ENCODE measurements at places on chromosomes 6 and 20. TPM values are rescaled to one million over a fixed set of nuclear protein-coding genes. Genes with fewer than 3 reads are reported as not detected.

DNA sequence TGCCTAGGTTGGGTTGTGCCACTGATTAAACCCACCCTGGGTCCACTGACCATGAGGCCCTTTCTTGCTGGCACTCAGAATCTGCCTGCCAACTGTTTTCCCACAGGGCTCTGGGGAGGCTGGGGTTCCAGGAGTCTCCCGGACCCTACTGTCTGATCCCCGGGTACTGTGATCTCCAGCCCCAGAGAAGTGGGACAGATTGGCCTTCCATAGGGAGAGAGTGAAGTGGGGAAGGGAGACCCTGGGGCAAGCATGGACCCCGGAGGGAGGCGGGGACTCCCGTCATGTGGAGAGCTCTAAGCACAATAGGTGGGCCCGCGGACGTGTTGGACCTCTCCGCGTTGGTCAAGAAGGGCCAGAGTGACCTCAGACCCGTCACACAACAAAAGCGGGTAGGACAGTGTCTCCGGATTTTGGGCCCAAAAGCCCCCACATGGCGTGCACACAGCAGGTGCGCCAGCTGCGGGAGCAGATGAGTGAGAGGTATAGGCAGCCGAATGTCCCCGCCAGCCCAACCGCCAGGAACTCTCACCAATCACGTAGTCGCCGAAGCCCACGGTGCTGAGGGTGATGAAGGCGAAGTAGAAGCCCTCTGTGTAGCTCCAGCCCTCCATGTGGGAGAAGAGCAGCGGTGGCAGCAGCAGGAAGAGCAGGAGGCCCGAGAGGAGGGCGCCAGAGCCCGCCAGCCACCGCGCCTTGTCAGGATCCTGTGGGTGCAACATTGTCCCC lies 10.6 kb downstream of the KCNK17 start:
- DNase-seq: no peak

DNA sequence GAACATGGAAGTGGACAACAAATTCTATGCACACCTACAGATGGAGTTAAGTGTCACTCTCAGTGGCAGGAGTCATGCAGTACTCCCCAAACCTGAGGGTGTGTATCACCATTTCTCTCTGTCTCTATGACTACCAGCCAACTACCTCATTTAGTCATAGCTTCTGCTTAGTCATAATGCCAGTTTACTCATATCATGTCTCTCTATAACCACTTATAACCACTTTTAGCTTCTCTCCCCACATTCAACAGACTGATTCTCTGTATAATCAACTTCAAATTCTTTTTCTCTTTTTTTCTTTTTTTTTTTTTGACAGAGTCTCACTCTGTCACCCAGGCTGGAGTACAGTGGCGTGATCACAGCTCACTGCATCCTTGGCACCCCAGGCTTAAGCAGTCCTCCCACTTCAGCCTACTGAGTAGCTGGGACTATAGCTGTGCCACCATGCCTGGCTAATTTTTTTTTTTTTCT lies 13.8 kb upstream of the GTF3C6 start:
- no peak for DNase-seq

- DNase-seq: no peak
These were observed 20.4 kb downstream of the ZUP1 start for GRCh38 chr6:116648156-116648555.

DNA sequence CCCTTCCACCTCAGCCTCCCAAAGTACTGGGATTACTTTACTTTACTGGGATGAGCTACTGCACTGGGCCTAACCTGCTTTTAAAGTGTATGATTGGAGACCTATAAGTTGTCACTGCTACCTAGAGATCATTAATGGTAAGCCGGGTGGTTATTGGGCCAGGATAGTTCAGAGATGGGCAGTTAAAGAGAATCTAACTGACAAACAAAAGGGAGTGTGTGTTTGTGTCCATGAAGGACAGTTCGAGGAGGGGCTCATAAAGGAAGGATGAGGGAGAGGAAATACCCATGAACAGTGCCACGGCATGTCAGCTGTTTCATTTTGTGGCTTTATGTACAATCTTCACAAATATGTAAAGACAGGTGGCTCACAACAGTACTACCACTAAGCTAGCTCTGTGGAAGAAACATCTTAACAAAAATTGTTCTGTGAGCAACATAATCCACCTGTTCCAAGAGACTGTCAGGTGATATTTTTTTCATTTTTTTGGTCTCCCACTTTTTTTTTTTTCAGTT lies 69.7 kb upstream of the FAM8A1 start:
- DNase-seq: no peak

DNA sequence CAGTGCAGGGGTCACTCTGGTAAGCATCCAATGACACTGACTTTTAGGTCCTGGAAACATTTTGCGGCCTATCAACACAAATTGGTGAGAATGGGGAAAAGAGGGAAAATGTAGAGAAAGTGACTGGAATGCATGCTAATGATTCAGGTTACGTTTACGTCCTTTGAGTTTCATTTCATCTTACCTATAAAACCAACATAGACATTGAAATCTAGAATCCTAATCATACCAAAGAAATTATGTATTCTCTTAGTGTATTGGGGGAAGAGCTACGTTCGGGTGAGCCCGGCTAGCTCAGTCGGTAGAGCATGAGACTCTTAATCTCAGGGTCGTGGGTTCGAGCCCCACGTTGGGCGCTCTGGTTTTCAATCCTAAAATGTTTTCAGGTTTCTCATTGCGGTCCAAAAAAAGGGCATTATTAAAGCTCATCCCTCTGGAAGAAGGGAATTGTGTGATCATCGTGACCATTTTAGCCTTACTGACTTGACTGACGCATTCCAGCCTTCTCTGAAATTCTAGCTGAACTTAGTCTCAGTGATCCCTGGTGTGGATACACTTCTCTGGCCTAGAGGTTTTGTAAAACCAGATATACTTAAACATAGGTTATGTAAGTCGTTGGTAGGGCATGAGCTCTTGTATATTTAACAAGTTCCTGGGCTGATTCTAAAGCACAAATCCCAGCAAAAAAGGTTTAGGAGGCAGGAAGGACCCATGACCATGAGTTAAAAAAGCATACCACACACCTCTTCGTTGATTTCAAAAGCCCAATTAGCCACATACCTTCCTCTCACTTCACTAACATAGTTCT lies 18.3 kb downstream of the HMGN4 start:
- peak; percentile 62 for DNase-seq

- DNase-seq: no peak
These were observed 105.4 kb downstream of the FYN start for GRCh38 chr6:111767752-111768430.

GRCh38 chr6:70028246-70028645 lies 161.9 kb downstream of the COL19A1 start:
- no peak for DNase-seq

DNA sequence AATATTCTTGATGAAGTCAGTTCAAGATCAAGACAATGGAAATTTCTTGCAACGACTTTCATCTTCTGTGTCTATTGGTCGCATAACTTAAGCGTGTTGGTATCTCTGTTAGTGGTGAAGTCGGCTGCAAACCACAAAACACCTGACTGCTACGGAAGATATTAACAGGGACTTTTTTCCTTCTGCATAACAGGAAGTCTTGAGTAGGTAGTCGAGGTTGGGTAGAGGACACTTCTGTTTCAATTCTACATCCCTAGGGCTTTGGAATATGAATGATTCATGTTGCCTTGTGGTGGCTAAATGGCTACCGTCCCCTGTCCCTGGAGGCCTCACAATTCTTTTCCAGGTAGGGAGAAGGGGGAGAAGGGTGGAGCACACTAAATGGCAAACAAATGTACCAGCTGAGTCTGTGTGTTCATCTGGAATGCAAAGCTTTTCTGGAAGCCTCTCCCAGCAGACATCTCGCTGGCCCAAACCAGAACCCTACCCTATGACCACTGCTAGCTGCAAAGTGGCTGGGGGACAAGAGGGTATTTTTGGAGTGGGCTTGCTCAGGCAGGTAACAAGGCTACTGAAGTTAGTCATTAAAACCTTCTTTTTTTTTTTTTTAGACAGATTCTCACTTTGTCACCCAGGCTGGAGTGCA lies 34.6 kb upstream of the NKX2-2 start:
- DNase-seq: peak; percentile 86

DNA sequence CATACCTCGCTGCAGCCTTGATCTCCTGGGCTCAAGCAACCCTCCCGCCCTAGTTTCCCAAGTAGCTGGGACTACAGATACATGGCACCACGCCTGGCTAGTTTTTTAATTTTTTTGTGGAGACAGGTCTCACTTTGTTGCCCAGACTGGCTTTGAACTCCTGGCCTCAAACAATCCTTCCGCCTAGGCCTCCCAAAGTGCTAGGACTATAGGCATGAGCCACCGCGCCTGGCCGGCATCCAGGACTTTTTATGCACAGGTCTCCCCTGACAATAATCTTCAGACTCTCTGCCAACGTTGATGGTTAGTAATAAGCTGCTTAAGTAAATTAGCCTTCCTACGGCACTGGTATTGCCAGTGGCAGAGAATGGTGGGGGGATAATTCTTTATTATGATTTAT lies 110.5 kb upstream of the MTHFD1L start:
- DNase-seq: no peak

DNA sequence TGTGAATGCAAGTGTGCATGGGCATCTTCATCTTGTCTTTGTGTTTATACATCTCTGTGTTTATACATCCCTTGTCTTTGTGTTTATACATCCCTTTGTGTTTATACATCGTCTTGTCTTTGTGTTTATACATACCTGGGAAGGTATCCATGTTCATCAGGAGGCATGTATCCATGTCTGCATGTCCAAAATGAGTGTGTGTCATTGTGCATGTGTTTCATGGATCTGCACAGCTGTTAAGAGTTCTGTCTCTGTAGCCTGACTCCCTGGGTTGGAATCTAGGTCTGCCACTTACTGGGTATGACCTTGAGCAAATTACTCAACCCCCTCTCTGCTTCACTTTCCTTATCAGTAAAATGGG lies 50.1 kb upstream of the SIRPA start:
- no peak for DNase-seq

- no peak for DNase-seq
These were observed 83.9 kb downstream of the RIPOR3 start for GRCh38 chr20:50607436-50607835.

The CST4 gene
- total RNA-seq: not detected

The E2F3 gene
- 8.2 TPM for total RNA-seq

The HS3ST5 gene
- not detected for total RNA-seq

The GTF3C6 gene
- total RNA-seq: 36.0 TPM

The C6orf58 gene
- not detected for total RNA-seq

The POU5F1 gene
- not detected for total RNA-seq

The STMND1 gene
- total RNA-seq: not detected

The SNAP25 gene
- total RNA-seq: not detected

The BRPF3 gene
- 46.0 TPM for total RNA-seq

The CD40 gene
- 9.1 TPM for total RNA-seq
